ENCODE measurements at places on chromosomes 3 and 15. TPM values are rescaled to one million over a fixed set of nuclear protein-coding genes. Genes with fewer than 3 reads are reported as not detected.
A peak's percentile ranks its signal among the peaks of the same experiment; 100 is the strongest.

The ACVR2B gene
- total RNA-seq = 1.3 TPM

DNA sequence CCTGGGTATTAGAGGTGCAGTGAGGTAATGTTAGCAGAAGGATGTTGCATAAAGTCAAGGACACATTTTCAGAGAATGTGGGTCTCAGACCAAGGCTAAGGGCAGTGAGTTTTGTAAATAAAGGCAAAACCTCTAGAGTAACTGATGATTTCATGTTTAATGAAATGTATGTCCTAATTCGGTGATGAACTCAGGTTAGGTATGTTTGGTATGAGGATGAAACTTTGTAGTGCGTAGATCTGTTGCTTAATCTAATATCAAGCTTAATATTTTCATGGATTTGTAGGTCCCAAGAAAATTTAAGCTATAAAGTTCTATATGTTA is 3.6 kb downstream of the USP50 start:
- peak; percentile 64 for DNase-seq

DNA sequence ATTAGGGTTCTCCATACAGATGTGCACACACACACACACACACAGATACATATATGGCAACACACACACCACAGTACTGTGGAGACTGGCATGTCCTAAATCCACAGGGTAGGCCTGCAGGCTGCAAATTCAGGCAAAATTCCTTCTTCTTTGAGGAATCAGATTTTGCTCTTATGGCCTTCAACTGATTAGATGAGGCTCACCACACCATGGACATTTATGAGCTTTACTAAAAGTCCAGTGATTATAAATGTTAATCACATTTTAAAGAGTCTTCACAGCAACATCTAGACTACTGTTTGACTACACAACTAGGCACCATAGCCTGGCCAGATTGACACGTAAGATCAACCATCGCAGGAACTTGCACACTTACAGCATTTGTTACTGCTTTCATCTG is 140.3 kb upstream of the UBE3A start:
- no peak for DNase-seq

DNA sequence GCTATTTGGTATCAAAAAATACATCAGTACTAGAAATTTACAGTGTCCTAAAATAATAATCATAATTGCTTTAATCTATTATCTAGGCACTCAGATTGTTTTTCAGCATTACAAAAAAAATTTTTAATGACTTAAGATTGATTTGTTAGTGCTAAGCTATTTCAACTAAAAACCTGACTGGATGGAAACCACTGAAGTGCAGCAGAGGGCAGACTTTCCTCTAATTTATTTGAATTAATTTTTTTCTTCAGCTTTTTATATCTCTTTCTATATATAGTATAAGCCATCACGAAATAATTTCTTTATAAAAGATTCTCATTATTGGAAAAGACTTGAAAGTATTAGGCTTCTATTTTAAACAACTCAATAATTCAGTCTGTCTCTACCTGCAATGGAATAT is 131.4 kb downstream of the IQCH start:
- no peak for DNase-seq

The SPINK8 gene
- total RNA-seq = not detected

DNA sequence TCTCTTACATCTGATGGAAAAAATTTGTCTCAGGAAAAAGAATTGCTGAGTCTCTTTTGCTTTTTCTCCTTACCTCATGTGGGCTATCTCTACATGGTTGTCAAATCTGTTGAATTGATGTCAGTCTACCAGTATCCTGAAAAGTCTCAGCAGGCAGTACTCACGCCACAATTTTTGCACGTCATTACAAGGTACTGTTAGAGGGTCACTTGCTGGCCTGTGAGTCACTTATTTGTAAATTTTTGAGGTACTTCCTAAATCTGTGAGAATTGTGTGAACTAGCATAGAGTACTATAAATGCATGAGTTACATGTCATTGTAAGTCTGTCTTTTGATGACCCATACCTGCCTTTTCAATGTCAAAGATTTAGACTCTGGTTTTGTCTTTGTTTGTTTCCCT is 15.9 kb downstream of the HPS3 start:
- DNase-seq = no peak

GRCh38 chr3:80889535-80889934 is 871.9 kb downstream of the GBE1 start:
- DNase-seq = no peak

DNA sequence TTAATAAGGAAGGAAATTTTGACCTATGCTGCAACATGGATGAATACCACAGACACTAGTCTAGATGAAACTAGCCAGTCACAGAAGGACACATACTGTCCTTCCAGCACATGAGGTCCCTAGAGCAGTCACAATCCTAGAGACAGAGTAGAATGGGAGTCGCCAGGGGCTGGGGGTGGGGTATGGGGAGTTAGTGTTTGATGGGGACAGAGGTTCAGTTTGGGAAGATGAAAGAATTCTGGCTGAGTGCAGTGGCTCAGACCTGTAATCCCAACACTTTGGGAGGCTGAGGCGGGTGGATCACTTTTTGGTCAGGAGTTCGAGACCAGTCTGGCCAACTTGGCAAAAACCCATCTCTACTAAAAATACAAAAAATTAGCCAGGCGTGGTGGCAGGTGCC is 99.2 kb downstream of the TPRA1 start:
- no peak for DNase-seq

The CCRL2 gene
- total RNA-seq = 0.28 TPM

DNA sequence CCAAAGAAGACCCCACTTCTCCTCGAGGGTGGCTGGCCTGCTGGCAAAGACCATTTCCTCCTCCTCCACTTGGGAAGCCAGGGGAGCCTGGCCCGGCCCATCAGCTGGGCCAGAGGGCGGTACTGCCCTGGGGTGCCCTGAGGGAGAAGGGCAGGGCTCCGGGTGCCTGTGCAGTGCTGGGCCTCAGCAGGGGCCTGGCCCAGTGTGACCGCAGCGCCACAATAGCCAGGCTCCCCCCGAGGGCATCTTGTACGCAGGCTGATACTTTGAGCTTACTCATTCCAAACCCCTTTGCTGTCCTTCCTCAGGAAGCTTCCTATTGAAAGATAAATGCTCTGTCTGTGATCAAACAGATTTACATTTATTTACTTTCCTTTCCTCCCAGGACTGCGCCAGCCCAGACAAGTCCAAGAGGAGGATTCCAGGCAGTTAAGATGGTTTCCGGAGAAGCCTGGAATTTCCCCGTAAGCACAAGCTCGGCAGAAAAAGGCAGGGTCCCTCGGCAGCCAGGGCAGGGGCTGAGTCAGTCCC is 240.1 kb downstream of the XXYLT1 start:
- peak; percentile 28 for DNase-seq

DNA sequence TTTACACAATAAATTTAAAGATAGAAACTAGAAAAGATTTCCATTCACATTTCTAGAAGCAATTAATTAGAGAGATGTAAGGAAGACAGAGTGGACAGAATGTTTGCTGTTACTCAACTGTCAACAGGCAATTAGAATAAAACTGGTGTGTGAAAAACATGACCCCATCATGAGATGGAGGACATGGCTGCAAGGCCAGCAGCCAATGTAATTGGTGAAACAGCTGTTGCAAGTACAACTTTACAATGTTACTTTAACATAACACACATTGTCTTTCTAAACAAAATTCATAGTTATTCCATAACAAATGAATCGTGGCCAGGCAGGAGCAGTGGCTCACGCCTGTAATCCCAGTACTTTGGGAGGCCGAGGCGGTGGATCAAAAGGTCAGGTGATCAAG is 28.6 kb upstream of the STAG1 start:
- no peak for DNase-seq

DNA sequence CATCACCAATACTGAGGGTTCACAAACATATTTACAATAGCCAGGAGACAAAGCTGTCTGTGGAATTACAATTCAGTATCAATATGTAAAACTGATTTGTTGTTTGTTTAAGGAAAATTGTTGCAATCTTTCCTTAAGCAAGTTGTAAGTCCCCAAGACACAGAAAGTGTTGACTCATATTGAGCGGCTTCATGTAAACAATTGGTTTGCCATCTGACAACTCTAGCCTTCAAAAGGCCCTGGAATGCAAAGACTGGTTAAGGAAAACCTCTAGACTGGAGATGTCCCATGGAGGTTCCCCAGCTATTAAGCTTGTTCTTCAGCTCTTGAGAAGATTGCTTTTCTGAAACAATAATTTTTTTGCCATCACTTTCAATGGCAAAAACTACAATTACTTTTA is 283.7 kb upstream of the PROK2 start:
- peak; percentile 7 for DNase-seq

DNA sequence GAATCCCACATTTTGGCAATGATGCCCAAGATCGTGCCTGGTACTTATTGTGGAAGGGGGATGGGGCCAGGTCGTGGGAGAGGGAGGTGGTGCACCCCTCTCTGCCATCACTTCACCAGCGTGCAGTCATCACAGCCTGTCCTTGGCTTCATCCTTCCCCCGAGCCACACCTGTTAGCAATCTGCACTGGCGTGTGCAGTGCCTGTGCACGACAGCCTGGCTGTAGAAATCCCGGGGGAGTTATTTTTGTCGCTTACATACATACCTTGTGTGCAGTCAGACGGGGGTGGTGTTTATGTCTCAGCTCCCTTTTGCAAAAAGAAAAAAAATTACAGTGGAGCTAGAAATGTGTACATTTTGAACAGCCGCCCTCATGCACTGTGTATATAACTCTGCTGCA is 216.0 kb downstream of the TLE3 start:
- DNase-seq = no peak

DNA sequence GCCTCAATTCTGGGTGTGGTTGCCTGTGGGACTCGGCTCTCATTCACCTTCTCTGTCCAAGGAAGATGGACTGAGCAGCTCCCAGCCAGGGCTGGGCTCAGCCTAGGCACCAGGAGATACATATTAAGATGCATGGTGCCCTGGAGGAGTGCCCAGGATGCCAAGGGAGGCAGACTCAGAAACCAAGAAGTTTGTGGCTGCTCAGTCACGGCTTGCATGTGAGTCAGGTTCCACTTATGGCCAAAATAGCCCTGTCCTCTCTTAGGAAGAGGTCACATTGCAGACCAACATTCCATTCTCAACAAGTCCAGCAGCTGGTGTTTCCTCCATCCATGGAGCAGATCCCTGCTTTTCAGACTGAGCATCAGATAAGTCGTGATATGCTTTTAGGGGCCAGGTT is 21.8 kb downstream of the CDCP1 start:
- DNase-seq = peak; percentile 94

- peak; percentile 88 for DNase-seq
These were observed 91.7 kb upstream of the FGF12 start for GRCh38 chr3:192819001-192819569.

The PDZRN3 gene
- total RNA-seq = 17.0 TPM

- no peak for DNase-seq
These were observed 164.5 kb downstream of the FBLN2 start for GRCh38 chr3:13713396-13713795.

GRCh38 chr3:192958219-192958872 is 40.7 kb upstream of the MB21D2 start:
- no peak for DNase-seq

GRCh38 chr15:57165992-57166391 is 210.3 kb upstream of the CGNL1 start:
- DNase-seq = peak; percentile 59

- no peak for DNase-seq
These were observed 9.0 kb upstream of the CHRNB4 start for GRCh38 chr15:78650022-78650421.

The P2RY13 gene
- total RNA-seq = not detected

DNA sequence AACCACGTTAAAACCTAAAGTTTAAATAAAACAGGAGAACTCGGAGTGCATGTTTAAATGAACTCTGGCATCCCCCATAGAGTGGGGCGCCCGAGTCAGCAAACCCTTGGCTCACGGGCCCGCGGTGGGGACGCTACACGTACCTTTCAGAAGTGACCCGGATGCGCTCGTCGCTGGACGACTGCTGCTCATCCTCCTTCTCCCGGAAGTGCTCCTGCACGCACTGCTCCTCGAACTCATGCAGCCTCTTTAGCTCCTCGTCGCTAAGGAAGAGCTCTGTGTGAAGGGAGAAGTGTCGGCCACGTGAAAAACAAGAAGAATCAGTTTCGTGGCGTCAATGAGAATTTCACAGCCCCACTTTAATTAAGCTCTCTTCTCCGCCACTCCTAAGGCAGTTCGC is 34.6 kb upstream of the MTMR10 start:
- no peak for DNase-seq

The CLDN11 gene
- 245 TPM for total RNA-seq

All from IMR-90 (cell line).